ENCODE measurements at places on chromosomes 11 and 22.

DNA sequence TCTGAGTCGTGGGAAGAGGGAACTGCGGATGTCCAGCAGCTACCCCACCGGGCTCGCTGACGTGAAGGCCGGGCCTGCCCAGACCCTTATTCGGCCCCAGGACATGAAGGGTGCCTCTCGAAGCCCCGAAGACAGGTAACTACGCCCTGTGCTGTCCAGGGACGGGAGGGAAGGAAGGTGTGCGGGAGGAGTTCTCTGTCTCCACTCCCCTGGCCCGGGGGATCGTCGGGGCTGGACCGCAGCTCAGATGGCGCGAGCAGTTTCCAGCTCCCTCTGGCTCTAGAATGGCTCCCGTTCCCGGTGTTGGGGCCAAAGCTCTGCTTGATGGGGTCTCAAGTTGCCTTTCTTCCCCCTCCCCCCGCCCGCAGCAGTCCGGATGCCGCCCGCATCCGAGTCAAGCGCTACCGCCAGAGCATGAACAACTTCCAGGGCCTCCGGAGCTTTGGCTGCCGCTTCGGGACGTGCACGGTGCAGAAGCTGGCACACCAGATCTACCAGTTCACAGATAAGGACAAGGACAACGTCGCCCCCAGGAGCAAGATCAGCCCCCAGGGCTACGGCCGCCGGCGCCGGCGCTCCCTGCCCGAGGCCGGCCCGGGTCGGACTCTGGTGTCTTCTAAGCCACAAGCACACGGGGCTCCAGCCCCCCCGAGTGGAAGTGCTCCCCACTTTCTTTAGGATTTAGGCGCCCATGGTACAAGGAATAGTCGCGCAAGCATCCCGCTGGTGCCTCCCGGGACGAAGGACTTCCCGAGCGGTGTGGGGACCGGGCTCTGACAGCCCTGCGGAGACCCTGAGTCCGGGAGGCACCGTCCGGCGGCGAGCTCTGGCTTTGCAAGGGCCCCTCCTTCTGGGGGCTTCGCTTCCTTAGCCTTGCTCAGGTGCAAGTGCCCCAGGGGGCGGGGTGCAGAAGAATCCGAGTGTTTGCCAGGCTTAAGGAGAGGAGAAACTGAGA is 1.4 kb downstream of the ADM start:
- DNase-seq, result no peak

DNA sequence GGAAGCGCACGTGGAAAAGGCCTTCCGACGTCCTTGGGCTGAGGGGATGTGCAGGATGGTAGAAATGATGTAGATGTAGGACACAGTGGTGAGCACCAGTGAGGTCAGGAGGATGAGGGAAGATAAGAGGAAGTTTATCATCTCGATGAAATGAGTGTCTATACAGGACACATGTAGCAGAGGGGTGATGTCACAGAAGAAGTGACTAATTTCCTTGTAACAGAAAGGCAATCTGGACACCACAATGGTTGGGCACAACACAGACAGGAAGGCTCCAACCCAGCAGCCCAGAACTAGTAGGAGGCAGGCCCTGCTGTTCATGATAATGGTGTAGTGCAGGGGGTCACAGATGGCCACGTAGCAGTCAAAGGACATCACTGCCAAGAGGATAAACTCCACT is 35.0 kb upstream of the OR6M1 start:
- DNase-seq, result no peak

DNA sequence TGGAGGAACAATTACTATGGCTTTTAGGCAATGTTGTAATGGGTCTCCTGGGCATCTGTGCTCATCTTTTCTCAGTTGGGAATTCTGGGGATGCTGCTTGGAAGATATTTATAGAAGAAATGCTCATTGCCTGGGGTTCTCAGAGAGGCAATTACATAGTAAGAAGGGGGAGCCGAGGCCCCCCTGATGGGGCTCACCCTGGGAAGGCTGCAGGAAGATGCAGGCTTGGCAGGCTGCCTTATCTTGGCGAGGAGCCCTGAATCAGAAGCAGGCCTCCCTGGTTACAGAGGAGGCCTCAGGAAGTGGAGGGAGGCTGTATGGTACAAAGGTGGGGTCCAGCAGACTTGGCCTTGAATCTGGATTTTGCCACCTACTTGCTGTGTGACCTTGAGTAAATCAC is 60.6 kb upstream of the CRYBB3 start:
- no peak for DNase-seq

DNA sequence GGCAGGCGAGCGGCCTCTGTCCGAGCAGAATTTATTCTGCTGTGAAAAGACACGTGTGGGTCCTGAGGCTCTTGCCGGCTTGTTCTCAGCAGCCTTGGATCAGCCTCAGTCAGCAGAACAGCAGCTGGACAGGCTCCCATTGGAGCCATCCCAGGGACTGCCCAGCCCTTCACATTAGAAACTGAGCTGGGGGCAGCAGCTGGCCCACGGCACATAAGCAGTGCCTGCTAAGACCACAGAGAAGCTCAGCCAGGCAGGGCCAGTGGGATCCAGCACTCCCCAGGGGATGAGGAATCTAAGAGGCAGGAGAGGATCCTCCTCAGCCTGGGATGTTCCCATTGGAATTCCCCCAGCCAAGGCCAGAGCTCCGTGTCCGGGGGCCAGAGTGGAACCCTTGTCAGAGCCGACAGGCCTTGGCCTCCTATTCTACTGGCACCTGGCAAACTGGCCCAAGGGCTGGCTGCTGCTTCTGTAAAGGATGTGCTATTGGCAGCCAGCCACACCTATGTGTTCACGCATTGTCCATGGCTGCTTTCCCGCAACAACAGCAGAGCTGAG is 18.2 kb downstream of the RTN4R start:
- DNase-seq, result no peak

DNA sequence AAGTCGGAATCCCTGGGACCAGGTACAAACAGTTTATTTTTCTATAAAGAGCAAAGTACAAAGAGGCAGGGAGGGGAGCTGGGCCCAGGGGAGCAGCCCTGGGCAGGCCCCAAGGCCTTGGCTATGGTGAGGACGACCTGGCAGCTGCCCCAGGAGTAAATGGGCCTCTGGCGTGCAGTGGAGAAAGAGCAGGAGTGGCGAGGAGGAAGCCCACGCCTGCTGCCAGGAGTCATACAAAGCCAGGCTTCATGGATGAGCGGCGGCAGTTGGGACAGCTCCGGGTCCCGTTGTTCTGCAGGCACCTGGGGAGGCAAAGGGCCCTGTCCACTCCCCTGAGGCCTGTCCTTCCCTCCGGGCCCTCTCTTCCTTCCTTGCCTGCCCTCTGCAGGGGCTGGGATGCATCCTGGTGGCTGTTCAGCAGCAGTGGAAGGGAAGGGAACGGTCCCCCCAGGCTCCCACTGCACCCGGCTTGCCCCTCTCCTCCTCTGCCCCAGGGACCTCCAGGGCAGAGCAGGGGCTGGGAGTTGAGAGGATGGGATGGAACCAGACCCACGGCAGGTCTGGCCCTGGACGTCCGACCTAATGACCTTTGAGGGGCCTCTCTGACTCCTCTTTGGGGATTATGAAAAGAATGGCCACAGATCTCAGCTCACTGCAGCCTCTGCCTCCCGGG is 11.1 kb downstream of the RAPSN start:
- no peak for DNase-seq

- DNase-seq, result no peak
Measured at GRCh38 chr11:115663790-115664189, 159.6 kb upstream of the CADM1 start.

DNA sequence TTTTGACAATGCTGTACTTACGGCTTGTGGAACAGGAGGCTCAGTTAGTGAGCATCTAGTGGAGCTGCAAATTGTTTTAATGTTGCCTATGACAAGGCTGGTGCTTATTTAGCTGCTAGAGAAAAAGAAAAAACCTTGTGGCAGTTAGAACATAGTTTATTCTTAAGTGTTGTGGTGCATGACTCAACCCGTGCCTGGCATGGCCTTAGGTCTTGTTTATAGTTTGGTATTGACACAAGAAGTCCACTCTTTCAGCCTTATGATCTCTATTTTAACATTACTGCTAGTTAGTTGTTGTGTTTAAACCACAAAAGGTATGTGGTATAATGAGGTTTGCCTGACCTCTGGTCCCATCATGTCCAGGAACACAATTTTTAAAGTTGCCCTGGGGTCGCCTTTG is 744.6 kb downstream of the FAM181B start:
- DNase-seq, result no peak

GRCh38 chr22:49856343-49856742 is 2.7 kb downstream of the ZBED4 start:
- DNase-seq, result no peak

DNA sequence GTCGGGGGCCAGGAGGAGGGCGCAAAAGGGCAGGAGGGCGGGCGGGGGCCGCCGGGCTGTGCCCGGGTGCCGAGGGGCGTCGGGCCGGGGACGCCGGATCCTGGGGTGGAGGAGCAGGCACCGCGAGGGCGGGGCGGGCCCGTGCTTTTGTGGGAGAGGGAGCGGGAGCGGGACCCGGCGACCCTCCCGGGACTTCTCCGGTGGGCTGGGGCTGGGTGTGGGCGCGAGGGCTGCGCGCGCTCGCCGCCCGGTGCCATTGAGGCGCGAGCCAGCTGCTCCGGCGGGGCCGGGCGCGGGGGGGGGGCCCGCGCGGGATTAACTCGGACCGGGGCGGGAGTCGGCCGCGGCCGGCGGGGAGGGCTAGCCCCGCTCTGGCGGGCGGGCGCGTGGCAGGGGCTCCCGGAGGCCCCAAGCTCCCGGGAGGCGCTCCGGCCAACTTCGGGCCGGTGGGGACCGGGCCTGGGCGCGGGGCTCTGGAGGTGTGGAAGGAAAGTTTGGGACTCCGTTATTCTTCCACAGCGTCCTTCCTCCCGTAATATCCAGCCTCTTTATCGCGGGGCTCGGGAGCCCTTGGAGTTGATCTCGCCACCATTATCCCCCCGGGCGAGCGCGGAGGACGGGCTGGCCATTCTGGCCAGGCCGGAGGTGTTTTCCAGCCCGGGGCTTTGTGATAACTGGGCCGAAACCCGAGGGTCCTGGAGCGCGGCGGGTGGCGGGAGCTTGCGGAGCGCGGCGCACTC is 936 bp downstream of the CECR2 start:
- no peak for DNase-seq

DNA sequence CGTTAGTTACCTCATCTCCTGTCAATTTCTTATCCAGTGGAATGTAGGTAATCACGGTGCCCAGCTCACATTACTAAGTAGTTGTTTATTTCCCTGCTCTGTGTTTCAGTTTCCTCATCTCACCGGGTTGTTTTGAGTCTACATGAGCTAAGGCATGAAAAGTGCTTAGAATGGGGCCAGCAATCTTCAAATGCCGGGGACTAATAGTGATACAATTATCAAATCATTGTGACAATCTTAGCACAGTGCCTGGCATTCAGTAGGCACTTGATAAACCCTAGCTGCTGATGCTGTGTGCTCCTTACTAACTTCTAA is 53.3 kb upstream of the CD5 start:
- DNase-seq, result no peak

DNA sequence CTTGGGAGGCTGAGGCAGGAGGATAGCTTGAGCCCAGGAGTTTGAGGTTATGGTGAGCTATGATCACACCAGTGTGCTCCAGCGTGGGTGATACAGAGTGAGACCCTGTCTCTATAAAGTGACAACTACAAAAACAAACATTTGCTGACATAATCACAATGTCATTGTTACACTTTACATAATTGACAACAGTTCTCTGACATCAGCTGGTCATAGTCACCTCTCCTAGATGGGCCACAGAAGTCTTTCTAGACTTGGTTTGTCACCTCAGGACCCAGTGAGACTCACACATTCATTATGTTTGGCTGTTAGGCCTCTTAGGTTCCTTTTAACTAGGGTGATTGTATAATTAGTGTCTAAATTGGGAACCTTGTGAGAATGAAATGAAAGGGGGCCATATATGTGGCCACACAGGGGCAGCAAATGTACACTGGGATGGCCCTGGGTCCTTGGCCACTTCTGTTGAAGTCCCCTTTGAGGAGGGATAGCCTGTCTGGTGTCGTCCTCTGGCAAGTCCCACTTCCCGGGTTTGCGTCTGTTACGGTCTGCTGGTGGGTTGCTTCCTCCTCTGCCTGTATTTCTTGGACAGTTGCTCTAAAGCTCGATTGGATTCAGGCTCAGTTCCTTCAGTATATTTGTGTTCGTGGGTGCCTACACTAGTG is 5.8 kb upstream of the PPIL2 start:
- DNase-seq, result no peak

GRCh38 chr11:120054016-120054752 is 83.7 kb downstream of the TRIM29 start:
- no peak for DNase-seq

DNA sequence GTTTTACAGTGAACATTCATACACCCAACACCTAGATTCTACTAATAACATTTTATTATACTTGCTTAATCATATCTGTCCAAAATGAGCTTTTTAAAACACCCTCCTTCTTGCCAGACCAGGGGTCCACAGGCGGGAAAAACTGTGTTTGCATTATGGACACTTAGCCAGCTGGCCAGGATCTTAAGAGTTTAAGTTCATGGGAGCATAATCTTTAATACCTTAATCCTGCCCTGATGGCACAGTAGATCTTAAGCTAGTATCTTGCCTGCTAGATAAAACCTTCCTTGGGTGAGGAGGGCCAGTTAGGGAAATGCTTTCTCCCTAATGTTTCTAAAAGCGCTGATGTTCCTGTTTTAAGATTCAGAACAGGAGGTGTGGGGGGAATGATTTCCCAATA is 13.1 kb upstream of the CCDC134 start:
- no peak for DNase-seq

DNA sequence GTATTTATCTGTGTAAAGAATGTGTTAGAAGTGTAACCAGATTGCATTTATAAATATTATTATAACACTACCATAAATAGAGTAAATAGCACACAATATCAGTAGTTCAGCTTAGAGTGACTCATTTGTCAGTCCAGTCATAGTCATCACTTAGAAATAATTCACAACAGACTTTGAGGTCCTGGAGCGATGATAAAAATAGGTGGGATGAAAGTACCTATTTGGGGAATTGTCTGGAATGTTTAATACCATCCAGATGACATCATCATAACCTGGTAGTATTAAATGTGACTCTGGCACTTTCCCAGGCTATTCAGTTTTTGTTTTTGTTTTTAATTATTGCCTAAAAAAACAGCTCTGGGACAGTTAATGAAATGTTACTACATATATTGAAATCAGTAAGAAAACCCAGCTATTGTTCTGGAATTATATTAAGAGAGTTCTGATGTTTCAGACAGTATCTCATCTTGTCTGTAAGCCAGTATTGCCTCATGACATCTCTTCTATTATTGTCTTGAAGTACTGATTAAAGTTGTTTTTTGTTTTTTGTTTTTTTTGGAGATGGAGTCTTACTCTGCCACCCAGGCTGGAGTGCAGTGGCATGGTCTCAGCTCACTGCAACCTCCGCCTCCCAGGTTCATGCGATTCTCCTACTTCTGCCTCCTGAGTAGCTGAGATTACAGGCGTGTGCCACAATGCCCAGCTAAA is 74.8 kb downstream of the SIK2 start:
- no peak for DNase-seq

All from thoracic aorta (tissue), 2 donors.